H9 (cell line): ENCODE measurements at places on chromosomes 6 and 20. TPM values are rescaled to one million over a fixed set of nuclear protein-coding genes. Genes with fewer than 3 reads are reported as not detected.
A peak's percentile ranks its signal among the peaks of the same experiment; 100 is the strongest.

- H3K4me1 ChIP-seq, result peaks cover 3% of the 10 kb centered on the region; the same call in 1 of the 2 replicates
- no peak overlapping the region for H3K27ac ChIP-seq
- no peaks in the 10 kb centered on the region for H3K36me3 ChIP-seq
- no peaks in the 10 kb centered on the region for H3K27me3 ChIP-seq
Observed at GRCh38 chr20:57034001-57034400, 232.4 kb downstream of the BMP7 start.

GRCh38 chr6:155328539-155329459, 14.5 kb upstream of the TFB1M start:
- no peak overlapping the region for H3K4me3 ChIP-seq
- H3K4me1 ChIP-seq, result peaks cover 2% of the 10 kb centered on the region; the same call in 1 of the 2 replicates
- H3K27me3 ChIP-seq, result no peaks in the 10 kb centered on the region

DNA sequence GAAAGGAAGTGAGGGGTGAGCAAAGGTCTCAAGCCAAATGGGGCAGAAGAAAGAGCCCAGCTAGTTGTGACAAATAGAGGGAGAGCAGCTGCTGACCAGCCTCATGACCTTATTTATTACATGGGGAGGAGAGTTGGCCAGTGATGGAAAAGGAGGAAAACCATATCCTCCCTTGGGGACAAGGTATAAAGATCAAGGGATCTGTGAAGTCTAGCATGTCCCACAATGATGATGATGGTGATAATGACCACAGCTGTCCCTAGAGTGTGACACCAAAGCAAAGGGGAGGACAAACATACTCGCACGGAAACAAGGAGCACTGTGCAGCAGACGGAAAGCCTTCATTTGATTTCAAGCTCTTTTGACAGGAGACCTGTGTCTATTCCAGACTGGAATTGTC, 190.4 kb upstream of the MCHR2 start:
- H3K27ac ChIP-seq, result no peak overlapping the region
- H3K4me1 ChIP-seq, result no peaks in the 10 kb centered on the region; the same call in 1 of the 2 replicates
- H3K27me3 ChIP-seq, result no peaks in the 10 kb centered on the region

GRCh38 chr6:141685416-141685815, 447.3 kb upstream of the GJE1 start:
- H3K4me3 ChIP-seq, result no peak overlapping the region
- no peak overlapping the region for H3K27ac ChIP-seq
- H3K4me1 ChIP-seq, result no peaks in the 10 kb centered on the region
- H3K27me3 ChIP-seq, result no peaks in the 10 kb centered on the region
- no peak for DNase-seq
- H3K36me3 ChIP-seq, result no peaks in the 10 kb centered on the region

DNA sequence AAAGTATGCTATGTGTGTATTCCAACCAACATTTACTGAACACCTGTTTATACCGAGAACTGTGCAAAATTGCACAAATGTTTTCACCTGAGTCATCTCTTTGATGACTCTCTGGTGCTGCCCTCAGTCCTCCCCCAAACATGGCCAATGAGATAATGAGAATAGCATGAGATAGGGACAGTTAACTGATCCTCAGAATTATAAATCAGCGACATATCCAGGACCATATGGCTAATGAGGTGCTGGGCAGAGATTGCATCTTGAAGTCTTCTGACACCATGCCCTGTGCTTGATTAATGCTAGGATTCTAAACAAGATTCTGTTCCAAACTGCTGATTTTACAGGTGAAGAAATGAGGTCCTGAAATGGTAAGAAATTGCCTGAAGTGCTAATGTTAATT, 13.0 kb downstream of the CLVS2 start:
- no peaks in the 10 kb centered on the region for H3K36me3 ChIP-seq
- no peak overlapping the region for H3K27ac ChIP-seq
- no peaks in the 10 kb centered on the region for H3K27me3 ChIP-seq
- no peaks in the 10 kb centered on the region for H3K4me1 ChIP-seq

GRCh38 chr6:24270011-24270410, 87.8 kb downstream of the DCDC2 start:
- no peaks in the 10 kb centered on the region for H3K27me3 ChIP-seq
- H3K27ac ChIP-seq, result no peak overlapping the region
- H3K4me3 ChIP-seq, result no peak overlapping the region
- H3K4me1 ChIP-seq, result no peaks in the 10 kb centered on the region
- no peak for DNase-seq

GRCh38 chr6:129599467-129599866, 110.5 kb downstream of the ARHGAP18 start:
- H3K4me1 ChIP-seq, result no peaks in the 10 kb centered on the region
- no peak overlapping the region for H3K27ac ChIP-seq
- peak; percentile 39 for DNase-seq
- H3K4me3 ChIP-seq, result no peak overlapping the region
- H3K27me3 ChIP-seq, result no peaks in the 10 kb centered on the region
- no peaks in the 10 kb centered on the region for H3K36me3 ChIP-seq

GRCh38 chr6:4032475-4032874, 46.5 kb downstream of the FAM217A start:
- DNase-seq, result no peak
- no peak overlapping the region for H3K27ac ChIP-seq
- H3K4me1 ChIP-seq, result no peaks in the 10 kb centered on the region
- H3K27me3 ChIP-seq, result no peaks in the 10 kb centered on the region
- H3K4me3 ChIP-seq, result no peak overlapping the region

DNA sequence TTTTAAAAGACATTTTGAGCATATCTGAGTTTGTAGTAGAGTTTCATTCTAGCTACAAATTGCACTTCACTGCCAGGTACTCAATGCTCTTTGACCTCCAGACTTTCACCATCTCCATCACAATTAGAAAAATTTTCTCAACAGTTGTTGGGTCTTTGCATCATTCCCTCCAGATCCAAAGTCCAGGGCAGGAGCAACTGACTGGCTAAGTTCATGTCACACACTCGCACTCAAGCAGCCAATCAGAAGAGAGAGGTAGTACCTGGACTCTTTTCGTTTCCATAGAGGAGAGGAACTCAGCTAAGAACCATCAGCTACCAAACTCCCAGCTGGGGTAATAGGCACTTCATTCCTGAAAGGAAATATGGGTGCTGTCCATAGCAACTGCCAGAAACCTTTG, 9.0 kb downstream of the SPINT3 start:
- no peaks in the 10 kb centered on the region for H3K4me1 ChIP-seq
- no peak overlapping the region for H3K4me3 ChIP-seq
- no peak for DNase-seq
- no peak overlapping the region for H3K27ac ChIP-seq
- H3K36me3 ChIP-seq, result no peaks in the 10 kb centered on the region

GRCh38 chr20:4787820-4788219, 66.1 kb downstream of the PRND start:
- DNase-seq, result no peak
- no peaks in the 10 kb centered on the region for H3K27me3 ChIP-seq
- no peak overlapping the region for H3K27ac ChIP-seq
- no peaks in the 10 kb centered on the region for H3K4me1 ChIP-seq

GRCh38 chr20:41334443-41335421, 5.9 kb upstream of the LPIN3 start:
- DNase-seq, result no peak
- no peaks in the 10 kb centered on the region for H3K27me3 ChIP-seq
- H3K27ac ChIP-seq, result no peak overlapping the region
- no peak overlapping the region for H3K4me3 ChIP-seq
- H3K4me1 ChIP-seq, result peaks cover 3% of the 10 kb centered on the region; the same call in 1 of the 2 replicates

Gene GFRA4
- total RNA-seq, result not detected in 2 replicates

Gene PBOV1
- total RNA-seq, result not detected in 2 replicates

Gene ULBP1
- total RNA-seq, result 1.6 and 2.1 TPM in 2 replicates

Gene HCRTR2
- total RNA-seq, result not detected in 2 replicates

Gene HSF2
- 12.0 and 14.6 TPM in 2 replicates for total RNA-seq

Gene PTPN1
- total RNA-seq, result 30.8 and 30.9 TPM in 2 replicates
